ENCODE measurements at places on chromosomes 11 and 22. TPM values are rescaled to one million over a fixed set of nuclear protein-coding genes. Genes with fewer than 3 reads are reported as not detected.

The GNAZ gene
- 3.0 TPM for total RNA-seq

DNA sequence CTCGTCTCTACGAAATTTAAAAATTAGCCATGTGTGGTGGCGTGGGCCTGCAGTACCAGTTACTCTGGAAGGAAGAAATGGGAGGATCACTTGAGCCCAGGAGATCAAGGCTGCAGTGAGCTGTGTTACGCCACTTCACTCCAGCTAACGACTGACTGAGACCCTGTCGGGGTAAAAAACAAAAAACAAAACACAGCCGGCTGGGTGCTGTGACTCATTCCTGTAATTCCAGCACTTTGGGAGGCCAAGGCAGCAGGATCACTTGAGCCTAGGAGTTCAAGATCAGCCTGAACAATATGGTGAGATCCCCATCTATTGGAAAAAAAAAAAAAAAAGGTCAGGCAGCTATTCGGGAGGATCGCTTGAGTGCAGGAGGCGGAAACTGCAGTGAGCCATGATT lies 2.4 kb downstream of the PAFAH1B2 start:
- DNase-seq, result no peak

DNA sequence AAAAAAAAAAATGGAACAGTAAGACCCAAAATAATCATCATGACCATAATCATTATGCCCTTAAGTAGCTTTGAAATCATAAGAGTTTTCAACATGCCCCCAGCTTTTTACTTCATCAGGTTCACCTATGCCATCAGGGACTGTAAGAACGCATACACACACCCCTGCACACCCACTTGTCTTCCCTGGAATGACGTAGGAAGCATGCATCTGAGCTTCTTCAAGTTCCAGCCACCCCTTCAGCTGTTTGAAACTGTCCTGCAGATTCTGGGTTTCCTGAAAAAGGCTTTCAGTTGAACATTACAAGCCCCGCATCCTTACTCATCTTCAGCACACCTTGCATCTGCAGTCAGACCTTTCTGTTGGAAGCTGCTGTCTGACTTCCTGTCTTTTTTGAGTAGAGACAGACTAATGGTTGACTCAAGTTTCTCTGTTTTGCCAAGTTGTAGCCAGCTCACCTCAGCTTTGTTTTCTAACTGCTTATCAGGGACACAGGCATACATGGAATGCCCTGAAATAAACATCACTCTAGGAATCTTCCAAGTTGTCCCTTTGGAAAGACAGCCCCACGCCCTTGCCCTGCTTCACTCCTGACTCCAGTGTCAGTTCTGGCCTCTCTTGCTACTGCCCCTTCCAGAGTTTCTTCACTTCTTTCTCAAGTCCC lies 37.0 kb downstream of the ARHGAP1 start:
- DNase-seq, result no peak

- DNase-seq, result no peak
Observed at GRCh38 chr22:40289991-40290459, 56.3 kb upstream of the ADSL start.

All from upper lobe of right lung (tissue), 1 donor.